MG63 (cell line): ENCODE measurements at places on chromosomes 11 and 22. TPM values are rescaled to one million over a fixed set of nuclear protein-coding genes. Genes with fewer than 3 reads are reported as not detected.

The MIAT gene
- 0.33 TPM in 1 of 2 replicates, not detected in the other for total RNA-seq

The OR10G8 gene
- not detected in 2 replicates for total RNA-seq

The INSC gene
- total RNA-seq = 4.1 and 6.2 TPM in 2 replicates

GRCh38 chr11:85602526-85603213 lies 24.5 kb downstream of the DLG2 start:
- no peak for DNase-seq

GRCh38 chr11:89189776-89190175 lies 12.1 kb downstream of the TYR start:
- no peak for DNase-seq

GRCh38 chr22:30234786-30235470 lies 11.6 kb downstream of the LIF start:
- DNase-seq = peak; percentile 82

DNA sequence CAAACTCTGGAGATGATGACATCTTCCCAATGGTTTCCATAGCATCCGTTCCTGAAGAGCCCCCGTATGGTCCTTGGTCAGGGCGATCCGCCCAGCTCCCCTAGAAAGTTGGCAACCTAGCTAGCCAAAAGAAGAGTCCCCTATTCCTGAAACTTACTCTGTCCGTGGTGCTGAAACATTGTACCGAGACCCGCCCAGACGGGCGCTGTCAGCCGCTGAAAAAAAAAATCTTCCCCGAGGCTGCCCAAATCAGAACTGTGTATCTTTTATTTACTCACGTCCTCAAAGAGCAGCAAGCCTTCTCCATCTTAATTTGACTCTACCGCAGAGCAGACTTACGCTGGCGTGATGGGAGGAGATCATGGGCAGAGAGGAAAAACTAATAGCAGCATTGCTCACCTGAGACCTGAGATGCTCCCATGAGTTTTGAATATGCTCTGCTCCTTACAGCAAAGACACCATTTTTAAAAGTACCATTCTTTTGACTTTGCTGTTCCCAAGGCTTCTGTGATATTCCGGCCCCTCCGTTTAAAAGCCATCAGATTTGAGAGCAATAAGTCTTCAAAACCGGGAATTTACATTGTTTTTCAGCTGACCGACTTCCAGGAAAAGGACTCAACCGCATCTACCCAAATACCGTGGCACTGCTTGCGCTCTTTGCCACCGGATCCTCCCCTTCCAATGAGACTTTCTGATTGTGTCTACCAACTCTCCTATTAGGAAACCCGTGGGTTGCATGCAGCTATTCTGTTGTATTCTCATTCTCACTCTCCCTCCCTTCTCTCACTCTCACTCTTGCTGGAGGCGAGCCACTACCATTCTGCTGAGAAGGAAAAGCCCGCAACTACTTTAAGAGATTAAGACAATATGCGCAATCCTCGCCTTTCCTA lies at the start of gene SLC17A6:
SLC17A6 (plus strand) TSS at position 786 of the 890 bp plus-strand sequence. CDS start 153 bp downstream, outside the sequence.
- peak; percentile 9 for DNase-seq

DNA sequence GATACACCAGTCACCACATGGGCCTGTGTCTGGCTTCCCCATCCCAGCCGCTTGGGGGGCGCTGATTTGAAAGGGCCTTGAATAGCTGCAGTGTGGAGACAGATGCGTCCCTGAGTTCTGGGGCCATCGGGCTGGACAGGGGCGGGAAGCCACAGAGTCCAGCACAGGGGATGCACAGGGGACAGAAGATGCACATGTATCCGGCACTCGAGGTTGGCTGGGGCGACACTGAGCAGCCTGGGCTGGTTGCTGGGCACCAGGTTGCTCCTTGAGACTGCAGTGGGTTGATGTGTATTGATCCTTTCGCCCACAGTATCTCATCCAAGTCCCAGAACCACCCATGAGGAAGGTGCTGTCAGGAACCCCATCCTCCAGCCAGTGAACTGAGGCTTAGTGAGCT lies 99.3 kb upstream of the SYT13 start:
- no peak for DNase-seq

DNA sequence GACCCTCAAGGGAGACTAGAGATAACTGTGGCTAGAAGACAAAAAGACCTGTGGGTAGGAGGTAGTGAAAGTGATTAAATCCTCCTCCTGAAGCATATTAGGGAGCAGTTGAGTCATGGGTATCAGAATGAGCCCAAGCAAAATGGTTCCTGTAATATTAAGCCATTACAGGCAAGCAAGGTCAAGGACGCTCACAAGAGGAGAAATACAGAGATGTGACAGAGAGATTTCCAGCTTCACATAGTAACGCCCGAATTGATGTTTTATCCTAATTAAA lies 77.7 kb downstream of the FAM76B start:
- no peak for DNase-seq

DNA sequence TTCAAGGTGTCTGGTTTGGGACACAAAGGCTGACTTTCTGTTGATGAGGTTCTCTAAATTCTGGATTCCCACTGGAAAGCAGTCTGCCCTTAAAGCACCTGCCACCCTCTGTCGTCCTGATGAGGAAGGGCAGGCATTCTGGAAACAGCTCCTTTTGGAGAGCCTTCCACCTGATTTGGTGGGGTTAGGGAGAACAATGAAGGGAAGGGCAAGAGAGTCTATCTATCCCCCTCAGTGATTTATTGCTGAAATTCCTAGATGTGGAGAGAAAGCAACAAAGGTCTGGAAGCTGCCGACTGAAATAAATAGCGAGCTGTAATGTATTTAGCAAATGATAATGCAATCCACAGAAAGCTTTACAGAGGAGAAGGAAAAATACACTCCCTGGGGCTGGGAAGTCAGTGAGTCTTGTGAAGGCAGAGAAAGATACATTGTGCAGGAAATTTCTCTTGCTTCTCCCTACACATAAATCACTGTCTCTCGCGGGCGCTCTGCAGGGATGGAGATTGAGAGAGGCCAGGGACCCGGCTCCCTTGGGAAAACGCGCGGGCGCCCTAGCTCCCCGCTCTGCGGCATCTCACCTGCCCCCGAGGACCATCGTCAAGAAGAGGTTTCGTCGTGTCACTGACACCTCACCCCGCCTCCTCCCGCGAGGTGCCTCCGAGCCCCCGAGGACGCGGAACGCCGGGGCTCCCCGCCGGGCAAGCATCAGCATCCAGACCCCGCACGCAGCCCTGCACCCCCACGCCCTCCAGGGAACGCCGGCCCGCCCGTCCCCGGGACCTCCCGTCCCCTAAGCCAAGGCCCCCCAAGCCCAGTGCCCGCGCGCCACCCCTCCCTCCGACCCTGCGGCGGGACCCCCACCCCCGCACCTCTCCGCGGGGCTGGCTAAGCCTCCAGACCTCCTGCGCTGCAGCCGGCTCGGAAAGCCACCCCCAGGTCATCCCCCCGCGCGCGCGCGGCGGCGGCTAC lies 673 bp downstream of the CDON start:
- DNase-seq = peak; percentile 37

DNA sequence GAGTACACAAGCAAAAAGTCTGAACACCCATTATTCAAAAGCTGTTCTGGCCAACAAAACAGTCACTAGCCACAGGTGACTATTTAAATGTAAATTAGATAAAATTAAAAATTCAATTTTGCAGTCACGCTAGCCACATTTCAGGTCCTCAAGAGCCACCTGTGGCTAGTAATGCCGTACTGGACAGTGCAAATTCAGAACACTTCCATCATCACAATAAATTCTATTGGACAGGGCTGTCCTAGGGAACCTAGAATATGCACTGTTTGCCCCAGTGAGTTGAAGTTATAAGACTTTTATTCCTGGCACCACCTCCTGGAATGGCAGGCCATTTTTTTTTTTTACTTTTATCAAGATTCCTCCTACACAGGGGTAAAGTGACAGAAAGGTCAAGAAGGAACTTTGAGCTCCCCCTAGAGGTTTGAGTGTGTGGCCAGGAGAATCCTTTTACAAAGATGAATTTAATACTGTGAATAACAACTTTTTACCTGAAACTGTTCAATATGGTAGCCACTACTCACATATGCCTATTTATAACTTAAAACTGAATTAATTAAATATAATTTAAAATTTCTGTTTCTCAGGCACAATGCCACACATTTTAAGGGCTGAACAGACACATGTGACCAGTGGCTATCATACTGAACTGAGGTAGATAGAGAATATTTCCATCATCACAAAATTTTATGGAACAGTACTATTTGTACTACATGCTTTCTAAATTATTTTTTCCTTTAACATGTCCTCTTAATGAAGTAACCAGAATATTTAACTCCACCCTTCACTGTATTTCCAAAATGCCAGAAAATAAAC lies 6.5 kb downstream of the MSANTD2 start:
- no peak for DNase-seq

DNA sequence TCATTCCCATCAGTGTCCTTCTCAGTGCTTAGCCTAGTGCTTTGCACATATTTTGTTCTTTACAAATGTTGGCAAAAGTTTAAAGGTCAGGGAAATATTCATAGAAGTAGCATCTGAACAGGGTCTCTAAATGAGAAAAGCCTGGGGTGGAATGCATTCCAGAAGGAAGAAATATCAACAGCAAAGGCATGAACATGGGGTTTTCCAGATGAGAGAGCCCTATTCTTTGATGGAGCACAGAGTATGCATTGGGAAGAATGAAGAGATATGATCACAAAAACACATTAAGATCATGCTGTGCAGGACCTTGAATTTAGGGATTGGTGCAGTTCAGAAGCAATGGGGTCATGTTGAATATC lies 140.2 kb downstream of the SNX19 start:
- no peak for DNase-seq

- peak; percentile 24 for DNase-seq
Measured at GRCh38 chr11:118058311-118059245, 18.3 kb upstream of the TMPRSS4 start.

DNA sequence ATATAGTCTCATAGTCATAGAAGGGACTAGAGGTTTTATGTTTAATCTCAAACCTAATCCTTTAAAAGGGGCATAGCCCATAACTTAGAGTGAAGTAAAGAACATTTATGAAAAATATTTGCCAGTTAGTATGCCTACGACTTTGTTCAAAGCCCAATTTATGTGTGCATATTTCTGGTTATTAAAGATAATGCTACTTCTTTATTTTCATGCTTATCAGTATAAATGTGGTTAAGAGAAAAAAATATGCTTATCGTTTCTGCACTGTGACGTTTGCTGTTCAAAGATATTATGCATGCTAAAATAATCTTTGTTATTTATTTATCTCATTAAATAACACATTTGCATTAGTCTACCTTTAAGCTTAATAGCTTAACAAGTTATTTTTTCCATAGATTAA lies 343.9 kb downstream of the DYNC2H1 start:
- DNase-seq = no peak

DNA sequence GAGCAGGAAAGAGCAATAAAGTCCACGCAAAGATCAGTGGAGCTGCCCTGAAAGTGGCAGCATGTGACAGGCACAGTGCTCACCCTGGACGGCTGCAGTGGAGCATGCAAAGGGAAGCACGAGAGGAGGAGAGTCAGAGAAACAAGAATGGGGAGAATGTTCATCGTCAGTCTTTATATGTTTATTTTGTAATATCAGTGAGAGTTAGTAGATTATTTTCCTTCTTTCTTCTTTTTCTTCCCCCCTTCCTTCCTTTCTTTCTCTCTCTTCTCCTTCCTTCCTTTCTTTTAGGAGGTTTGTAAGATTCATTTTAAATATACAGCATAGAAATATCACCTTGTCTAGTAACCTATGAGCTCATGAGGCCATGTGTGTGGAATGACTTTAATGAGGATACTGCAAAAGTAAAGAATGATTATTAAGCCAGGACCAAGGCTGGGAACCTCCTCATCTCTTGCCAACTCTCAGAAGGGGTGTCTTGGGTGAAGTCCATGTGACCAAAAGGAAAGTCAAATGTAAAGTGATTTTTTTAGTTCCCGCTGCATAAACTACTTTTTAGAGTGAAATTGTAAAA lies 321.1 kb downstream of the AASDHPPT start:
- peak; percentile 38 for DNase-seq

DNA sequence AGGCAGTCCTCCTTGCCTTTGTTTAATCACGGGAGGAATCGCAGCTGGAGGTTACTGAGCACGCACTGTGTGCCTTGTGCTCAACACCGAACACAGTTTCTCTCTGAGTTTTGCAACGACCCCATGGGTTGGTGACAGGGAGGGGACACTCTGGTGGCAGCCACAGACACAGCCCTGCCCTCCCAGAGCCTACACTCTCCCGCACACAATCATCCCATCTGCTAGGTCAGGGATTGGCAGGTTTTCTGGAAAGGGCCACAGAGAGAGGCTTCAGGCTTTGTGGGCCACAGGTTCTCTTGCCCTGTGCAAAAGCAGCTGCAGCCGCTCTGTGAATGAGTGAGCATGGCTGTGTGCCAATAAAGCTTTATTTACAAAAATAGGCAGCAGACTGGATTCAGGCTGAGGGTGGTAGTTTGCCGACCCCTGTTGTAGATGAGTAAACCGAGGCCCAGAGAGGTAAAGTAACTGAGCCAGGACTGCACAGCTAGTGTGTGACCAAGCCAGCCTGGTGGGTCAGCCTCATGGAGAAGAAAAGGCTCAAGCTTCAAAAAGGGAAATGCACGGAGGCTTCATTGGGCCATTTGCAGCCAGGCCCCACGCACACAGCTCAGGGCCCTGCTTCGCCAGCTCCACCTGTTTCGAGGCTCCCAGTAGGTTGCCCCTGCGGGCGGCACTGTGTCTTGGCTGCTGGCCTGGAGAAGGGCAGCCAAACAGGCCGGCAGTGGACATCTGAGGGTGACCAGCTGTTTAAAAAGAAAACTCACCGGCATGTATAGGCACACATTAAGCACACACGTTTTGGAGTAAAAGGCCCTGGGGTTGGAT lies 16.3 kb downstream of the LTO1 start:
- DNase-seq = no peak

DNA sequence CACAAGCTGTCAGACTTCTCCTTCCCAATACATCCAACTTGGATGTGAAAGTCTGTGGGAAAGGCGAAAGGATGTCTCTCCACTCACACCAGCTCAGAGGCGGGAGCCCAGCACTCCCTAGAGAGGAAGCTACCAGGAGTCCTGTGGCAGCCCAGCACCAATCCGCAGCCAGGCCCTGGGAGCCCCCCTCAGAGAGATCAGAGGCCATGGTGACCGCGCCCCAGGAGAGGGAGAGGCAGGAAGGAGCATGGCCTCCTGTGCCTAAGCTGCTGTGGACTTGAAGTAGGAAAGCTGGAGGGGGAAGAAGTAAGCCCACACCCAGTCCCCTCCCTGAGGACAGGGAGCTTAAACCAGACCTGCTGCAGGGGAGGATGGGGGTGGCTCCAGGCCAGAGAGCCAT lies 24.4 kb upstream of the IGSF9B start:
- no peak for DNase-seq

DNA sequence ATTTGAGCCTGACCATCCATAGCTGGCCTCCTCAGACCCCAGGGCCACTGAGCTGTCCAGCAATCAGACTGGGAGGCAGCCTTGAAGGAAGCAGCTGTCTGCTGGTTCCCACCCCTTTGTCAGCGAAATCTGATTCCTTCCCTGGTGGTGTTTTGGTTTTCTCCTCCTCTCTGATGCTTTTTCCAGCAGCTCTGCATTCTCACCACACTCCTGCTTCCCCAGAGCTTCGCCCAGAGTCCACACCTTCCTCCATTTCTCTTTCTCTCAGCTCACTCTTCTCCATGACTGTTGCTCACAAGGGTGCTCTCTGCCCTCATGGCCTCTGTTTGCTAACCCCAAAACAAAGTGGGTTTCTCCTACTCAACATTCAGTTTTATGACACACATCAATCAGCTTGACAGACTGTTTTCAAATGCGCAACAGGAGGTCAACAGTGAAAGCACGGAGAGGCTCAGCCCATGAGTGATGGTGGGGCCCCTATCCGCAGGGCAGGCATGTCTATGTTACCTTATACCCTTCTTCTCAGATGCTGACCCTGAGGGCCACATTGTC lies 130.6 kb upstream of the MTNR1B start:
- no peak for DNase-seq
